ENCODE measurements at places on chromosomes 11 and 22.

DNA sequence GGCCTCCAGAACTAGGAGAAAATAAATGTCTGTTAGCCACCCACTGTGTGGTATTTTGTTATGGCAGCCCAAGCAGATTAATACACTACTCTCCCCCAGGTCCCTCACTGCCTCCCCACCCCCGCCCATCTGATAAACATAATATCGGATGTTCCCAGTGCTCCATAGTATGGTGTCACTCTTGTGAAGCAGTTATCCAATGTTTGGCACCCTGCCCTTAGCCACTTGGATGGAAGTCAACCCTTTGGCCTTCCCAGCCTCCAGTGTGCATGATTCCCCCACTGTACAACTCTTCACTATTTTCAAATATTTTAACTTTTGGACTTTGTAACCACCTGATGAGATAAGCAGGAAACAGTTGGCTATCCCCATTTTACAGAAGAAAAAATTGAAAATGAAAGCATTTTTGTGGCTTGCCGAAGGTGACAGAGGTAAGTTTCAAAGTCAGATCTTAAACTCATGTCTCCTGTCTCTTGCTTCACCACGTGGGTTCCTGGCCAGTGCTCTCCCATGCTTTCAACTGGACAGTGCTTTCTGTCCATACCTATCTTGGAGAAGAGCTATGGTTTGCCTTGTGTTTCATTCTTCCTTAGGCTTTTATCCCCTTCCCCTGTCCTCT lies 53.2 kb downstream of the ALX4 start:
- no peak for DNase-seq

GRCh38 chr11:64619811-64620380 lies 28.9 kb downstream of the SLC22A12 start:
- DNase-seq: no peak

- no peak for DNase-seq
Measured at GRCh38 chr11:45274206-45274605, 11.9 kb downstream of the SYT13 start.

DNA sequence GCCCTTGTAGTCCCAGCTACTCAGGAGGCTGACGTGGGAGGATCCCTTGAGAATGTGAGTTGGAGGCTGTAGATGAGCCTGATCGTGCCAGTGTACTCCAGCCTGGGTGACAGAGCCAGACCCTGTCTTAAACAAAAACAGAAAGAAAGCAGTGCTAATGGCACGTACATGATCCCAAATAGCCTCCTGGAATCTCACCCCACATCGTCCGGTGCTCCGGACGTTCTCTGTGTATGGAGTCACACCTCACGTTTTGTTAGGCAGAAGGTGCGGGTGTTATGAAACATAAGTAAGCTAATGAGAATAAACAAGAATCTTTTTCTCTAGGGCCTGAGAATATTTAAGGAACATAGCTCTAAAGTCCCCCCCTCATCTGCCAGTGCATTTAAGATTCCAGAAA lies 23.7 kb upstream of the MICAL3 start:
- DNase-seq: no peak

- DNase-seq: no peak
Measured at GRCh38 chr11:68016161-68016903, 6.2 kb downstream of the ALDH3B1 start.

- DNase-seq: peak; percentile 50
Measured at GRCh38 chr22:46042786-46043185, 65.8 kb upstream of the WNT7B start.

- DNase-seq: no peak
Measured at GRCh38 chr22:38033522-38034277, 23.5 kb upstream of the PICK1 start.

DNA sequence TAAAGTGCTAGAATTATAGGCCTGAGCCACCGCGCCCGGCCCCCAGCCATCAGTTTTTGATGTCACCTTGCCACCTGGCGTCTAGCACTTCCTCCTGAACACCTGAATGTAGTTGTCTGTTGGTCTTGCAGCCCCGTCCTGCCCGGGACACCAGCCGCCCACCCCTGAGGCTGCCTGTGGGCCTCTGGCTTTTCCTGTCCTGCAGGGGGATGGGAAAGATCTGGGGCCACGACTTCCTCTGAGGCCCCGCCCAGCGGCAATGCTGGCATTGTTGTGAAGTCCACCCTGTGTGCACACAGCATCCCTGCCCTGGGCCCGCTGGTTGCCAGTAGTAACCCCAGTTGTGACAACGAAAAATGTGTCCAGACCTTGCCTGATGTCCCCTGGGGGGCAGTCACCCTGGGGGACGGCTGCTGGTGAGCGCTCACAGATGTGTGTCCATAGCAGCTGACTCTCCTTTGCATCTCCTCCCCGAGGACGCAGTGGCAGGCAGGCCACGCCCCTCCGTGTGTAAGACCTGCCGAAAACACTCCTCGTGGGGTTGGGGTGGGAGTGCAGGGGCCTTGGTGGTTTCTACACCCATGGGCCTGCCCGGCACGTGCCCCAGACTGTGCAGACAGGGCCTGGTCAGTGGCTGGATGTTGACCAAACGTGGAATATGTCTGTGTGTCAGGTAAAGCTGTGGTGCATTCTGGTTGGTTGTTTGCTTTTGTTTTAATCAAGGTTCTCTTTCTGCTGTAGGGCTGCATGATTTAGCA lies 6.8 kb downstream of the SELENOO start:
- DNase-seq: no peak

GRCh38 chr11:95972060-95972459 lies 48.2 kb upstream of the MTMR2 start:
- DNase-seq: no peak

- no peak for DNase-seq
Measured at GRCh38 chr11:47864901-47865300, 16.8 kb upstream of the NUP160 start.

DNA sequence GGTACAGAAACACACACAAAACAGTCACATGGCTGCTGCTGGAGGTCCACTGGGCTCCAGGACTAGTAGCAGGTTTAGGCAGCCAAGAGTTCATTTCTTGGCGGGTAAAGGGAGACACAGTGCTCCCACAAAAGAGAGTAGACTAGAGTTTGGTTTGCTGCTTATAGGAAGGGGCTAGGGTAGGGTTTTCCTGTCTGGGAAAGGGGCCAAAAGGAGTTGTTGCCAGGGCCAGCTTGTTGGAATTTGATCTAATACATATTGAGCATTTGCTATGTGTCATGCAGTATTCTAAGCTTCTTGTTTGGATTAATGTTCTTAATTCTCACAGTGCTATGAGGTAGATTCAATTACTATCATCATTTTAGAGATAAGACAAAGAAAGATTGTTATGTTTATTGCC lies 195.1 kb upstream of the PLET1 start:
- DNase-seq: no peak

DNA sequence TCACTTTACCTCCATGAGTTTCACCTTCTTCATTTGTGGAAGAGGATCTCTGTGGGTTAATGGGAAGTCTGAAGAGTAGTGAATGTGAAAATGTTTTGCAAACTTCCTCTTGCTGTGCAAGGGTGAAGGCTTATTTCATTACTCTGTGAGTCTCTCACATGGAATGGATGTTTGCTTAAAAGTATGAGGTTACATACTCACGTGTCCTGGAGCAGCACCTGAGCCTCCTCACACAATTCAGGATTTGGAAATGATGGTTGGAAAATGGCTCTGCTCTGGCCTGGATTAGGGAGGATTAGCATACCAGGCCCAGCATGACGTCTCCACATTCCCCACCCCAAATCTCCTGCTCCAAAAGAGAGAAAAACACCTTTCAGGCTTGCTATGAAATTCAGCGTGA lies 4.8 kb downstream of the GRAMD1B start:
- no peak for DNase-seq
